ENCODE measurements at places on chromosomes 1 and 21. TPM values are rescaled to one million over a fixed set of nuclear protein-coding genes. Genes with fewer than 3 reads are reported as not detected.

Gene GBP4
- not detected for total RNA-seq

Gene ARHGEF16
- total RNA-seq: 4.8 TPM

Gene CFAP126
- total RNA-seq: not detected

Gene LCE2B
- not detected for total RNA-seq

Gene RIPK4
- total RNA-seq: 23.2 TPM

Gene HOOK1
- 0.22 TPM for total RNA-seq

Gene TRAF3IP3
- total RNA-seq: not detected

Gene TPTE
- total RNA-seq: not detected

Gene RXFP4
- not detected for total RNA-seq

Gene CELA3B
- not detected for total RNA-seq

Gene TRNP1
- 182 TPM for total RNA-seq

Gene TSPAN1
- total RNA-seq: 4.9 TPM

Gene LMX1A
- not detected for total RNA-seq

Gene LENEP
- total RNA-seq: not detected
